ENCODE measurements at places on chromosomes 7 and 10. TPM values are rescaled to one million over a fixed set of nuclear protein-coding genes. Genes with fewer than 3 reads are reported as not detected.

GRCh38 chr7:23266918-23267317 is 20.3 kb downstream of the GPNMB start:
- DNase-seq, result no peak

DNA sequence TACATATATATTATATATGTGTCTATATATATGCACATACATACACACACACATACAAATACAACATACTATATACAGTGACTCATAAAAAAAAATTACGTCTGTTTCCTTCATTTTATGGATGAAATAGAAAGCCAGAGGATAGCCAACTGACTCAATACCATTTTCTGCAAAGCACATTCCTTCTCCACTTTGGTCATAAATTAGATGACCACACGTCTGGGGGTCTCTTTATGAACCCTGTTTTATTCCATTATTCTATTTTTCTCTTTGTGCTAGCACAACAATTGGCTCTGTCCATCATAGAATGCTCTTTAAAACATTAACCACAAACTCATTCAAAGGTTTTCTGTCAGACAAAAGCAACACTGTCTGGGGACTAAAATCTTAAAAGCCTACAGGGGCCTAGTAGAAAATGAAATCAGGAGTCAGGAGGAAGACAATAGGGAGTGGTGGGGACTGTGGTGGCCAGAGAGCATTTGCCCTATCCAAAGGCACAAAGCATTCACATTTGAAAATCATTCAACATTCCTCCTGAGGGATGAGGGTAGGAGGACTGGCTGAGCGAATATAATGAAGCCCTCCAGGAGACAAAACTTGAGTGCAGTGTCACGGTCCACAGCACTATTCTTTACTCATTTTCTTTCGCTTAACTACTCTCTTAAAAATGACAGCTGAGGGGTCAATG is 4.3 kb downstream of the CUBN start:
- no peak for DNase-seq

Gene DCLRE1A
- 4.6 TPM for total RNA-seq

Gene AKR1C8
- not detected for total RNA-seq

- no peak for DNase-seq
These were observed 50.5 kb downstream of the CPVL start for GRCh38 chr7:29095631-29096445.

DNA sequence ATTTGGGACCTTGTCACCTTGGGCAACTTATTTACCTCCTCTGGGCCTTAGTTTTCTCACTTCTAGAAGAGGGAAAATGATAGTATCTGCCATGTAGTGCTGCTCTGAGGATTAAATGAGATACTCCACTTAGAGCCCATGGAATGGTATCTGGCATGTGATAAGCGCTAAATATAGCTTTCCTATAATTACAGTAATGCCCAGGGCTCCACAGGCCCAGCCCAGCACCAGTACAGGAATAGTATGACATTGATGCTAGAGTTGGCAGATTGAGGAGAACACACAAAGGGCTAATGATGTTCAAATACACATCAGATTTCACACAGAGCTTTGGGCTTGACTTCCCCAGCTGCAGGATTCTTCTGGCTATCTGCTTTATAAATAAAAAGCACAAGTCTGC is 34.9 kb downstream of the FAS start:
- DNase-seq, result no peak

DNA sequence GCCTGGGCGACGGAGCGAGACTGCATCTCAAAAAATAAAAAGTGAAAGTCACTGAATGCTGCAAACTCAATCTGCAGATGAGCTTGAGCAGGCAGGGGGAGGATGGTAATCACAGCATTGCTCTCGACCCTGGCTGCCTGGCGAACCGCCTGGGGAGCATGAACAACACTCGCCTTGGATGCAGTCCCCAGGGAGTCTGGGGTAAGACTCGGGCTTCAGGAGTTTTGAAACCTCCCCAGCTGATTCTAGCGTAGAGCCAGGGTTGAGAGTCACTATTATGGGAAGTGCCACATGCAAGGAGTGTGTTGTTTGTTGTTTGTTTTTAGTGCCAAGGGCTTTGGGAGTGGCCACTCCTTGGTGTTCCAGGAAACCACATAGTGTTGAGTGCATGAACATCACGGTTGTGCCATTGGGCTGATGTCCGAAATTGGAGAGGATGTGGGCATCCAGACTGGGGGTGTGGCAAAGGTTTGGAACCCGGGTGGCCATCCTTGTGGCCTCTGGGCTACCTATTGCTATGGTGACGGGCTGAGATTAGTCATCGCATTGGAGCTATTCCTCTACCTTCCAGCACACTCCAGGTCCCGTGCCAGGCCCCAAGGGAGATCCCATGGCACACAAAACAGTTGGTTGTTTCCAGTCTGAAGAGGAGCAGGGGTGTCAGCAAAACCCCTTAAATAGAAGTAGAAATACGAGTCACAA is 92.6 kb downstream of the RGS10 start:
- peak; percentile 49 for DNase-seq

Gene HOXA6
- 15.3 TPM for total RNA-seq

Gene RGS10
- 165 TPM for total RNA-seq

GRCh38 chr7:113289140-113289740 is 170.9 kb upstream of the SMIM30 start:
- DNase-seq, result no peak

GRCh38 chr10:104835422-104835821 is 194.3 kb downstream of the SORCS3 start:
- no peak for DNase-seq

DNA sequence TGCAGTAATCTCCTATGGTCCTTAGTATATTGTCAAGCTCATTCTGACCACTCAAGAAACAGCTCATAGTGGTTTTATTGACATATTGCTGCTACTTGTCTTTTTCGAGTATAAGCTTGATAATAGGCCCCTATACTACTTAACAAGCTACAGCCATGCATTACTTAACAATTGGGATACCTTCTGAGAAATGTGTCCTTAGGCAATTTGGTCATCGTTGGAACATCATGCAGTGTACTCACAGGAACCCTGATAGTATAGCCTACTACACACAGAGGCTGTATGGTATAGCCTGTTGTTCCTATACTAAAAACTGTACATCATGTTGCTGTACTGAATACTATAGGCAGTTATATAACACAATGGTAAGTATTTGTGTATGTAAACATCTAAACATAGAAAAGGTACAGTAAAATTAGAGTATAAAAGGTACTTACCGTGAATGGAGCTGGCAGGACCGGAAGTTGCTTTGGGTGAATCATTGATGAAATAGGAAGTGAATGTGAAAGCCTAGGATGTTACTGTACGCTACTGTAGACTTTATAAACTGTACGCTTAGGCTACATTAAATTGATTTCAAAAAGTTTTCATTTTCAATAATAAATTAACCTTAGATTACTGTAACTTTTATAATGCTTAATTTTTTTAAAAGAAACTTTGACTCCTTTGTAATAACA is 160.9 kb downstream of the LRRC4 start:
- no peak for DNase-seq

DNA sequence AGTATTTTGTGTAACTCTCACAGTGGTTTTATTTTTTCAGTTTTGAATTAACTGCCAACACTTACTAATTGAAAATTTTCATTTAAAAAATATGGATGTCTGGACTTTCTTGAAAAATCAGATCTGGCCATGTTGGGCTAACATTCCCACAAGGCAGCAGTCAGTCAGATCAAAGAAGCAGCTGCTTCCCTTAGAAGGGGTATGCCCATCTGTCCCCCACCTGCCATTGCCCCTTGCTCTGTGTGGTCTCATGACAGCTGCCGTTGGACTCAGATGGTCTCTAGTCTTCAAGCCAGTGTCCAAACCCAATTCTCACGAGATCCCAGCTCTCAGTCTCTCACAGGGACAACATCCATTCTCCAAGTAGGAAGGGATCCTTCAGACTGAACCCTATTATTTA is 212.1 kb upstream of the GHITM start:
- no peak for DNase-seq

Gene GRID1
- 6.9 TPM for total RNA-seq

Data from uterus (tissue), 4 donors.